ENCODE measurements at places on chromosomes 11 and 22.

DNA sequence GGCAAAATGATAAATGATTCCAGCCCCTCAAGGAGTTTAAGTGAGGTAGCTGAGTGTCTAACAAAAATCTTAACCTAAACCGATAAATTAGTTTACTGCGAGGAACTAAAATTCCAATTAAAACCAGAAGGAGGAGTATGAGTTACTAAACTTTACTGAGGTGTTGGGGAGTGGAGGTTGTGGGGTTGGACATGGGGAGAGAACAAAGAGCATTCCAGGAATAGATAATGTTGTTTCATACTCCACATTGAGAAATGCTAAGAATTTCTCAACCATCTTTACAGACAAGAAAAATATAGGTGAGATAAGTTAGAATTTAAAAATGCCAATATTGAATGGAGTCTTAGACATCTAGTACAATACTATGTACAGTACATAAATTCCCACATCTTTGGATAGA is 488.6 kb downstream of the METTL15 start:
- DNase-seq: no peak

DNA sequence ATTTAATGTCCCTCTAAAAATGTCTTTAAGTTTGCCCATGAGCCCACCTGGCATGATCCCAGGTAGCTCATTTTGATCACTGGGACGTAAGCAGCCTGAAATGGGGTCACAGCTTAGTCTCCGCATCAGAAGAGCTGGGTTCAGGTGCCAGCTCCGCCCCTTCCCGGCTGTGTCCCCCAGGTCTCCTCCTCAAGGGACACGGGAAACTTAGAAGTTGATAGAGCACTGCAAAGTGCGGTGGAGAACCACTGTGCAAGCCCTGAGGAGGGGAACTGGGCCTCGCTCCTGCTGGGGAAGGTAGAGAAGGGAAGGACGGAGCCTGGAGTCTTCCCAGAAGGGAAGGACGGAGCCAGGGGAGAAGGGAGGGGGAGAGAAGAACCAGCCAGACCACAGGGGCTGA is 7.7 kb downstream of the TOM1 start:
- no peak for DNase-seq

DNA sequence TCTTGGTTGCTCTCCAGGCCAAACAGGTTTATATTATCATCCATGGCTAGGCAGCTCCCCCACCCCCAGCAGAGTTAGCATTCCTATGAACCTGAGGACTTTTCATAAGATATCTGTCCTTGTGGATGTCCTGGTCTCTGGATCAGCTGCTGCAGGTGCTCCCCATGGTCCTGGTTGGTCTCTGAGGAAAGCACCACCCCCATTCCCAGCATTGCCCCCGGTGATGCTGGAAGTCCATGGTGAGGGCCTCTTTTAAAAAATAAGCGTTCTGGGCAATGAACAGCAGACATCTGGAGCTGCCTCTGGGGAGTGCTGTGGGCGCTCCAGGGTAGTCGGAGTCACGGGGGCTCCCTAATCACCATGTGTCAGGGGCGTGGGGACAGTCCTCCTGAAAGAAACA is 26.6 kb downstream of the DKK3 start:
- DNase-seq: no peak

DNA sequence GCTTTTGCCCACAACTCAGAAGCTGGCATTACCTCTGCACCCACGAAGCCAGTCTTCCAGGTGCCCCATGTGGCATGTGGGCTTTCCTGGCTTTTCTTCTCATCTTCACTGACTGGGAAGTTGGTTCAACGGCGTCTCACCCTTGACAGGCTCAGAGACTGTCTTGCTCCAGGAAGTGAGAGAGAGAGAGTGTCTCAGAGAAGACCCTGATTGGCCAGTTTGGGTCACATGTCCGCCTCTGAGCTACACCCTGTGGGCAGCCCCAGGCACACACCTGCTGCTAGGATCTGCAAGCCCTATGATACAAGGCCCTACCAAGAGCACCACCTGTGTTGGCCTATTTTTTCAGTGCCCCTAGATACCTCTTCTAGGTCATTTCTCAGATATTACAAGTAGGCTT is 39.0 kb downstream of the RTL6 start:
- no peak for DNase-seq

DNA sequence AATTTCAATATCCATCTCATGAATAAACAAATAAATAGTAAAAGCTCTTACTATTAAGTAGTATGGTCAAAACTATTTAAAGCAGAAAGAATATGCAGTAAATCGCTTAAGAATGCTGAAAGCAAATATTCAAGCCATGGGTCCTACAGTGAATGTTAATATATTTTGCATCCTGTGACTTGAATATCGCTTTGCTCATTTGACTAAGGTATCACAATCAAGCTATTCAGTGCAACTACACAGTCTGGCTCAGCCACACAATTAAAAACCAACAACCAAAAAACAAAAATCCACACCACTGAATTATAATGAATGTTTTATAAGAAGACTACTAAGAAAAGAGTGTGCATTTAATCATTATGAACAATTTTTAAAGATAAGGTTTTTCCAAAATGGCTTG is 45.3 kb downstream of the RAB6A start:
- DNase-seq: no peak
